PC-3 (cell line): ENCODE measurements at places on chromosomes 4 and X. TPM values are rescaled to one million over a fixed set of nuclear protein-coding genes. Genes with fewer than 3 reads are reported as not detected.

Gene CLNK
- total RNA-seq, result not detected in 2 replicates

Gene PRRG3
- not detected in 2 replicates for total RNA-seq

Gene TMEM128
- total RNA-seq, result 4.7 and 10.1 TPM in 2 replicates

Gene RS1
- total RNA-seq, result not detected in 2 replicates

Gene TNMD
- total RNA-seq, result not detected in 2 replicates

Gene SLC26A1
- total RNA-seq, result 0.52 TPM in 1 of 2 replicates, not detected in the other

Gene CFAP99
- 1.3 TPM in 1 of 2 replicates, not detected in the other for total RNA-seq

Gene SULT1B1
- 0.04 and 0.17 TPM in 2 replicates for total RNA-seq

Gene TMSB15B
- total RNA-seq, result 3.1 and 7.7 TPM in 2 replicates

Gene BLOC1S4
- total RNA-seq, result 14.0 and 19.9 TPM in 2 replicates

DNA sequence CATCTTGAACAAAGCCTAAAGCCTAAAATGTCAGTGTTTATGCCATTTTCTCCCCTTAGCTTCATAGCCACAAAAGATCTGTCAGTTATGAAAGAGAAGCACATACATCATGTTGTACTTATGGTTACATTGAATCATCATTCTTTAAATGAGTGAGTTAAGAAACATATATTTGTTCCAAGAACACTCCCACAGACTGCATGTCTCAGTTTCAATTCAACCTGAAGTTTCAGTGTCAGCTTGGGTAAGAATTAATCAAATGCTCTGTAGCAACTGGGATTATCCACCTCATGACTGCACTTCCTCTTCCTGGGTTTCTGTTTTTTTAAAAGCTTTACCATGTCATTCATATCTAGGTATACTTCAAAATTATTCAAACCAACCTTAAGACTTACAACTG, 3.9 kb upstream of the TMPRSS11B start:
- H3K36me3 ChIP-seq, result no peaks in the 10 kb centered on the region
- H3K4me3 ChIP-seq, result no peak overlapping the region
- DNase-seq, result no peak
- H3K4me1 ChIP-seq, result no peaks in the 10 kb centered on the region
- H3K27ac ChIP-seq, result no peak overlapping the region

- peaks cover 5% of the 10 kb centered on the region for H3K4me1 ChIP-seq
- DNase-seq, result no peak
- H3K36me3 ChIP-seq, result no peaks in the 10 kb centered on the region
- H3K4me3 ChIP-seq, result no peak overlapping the region
- H3K27ac ChIP-seq, result no peak overlapping the region
Observed at GRCh38 chr4:185797596-185798338, 14.2 kb downstream of the SORBS2 start.

- peak overlapping the region; percentile 91 for H3K27ac ChIP-seq
- DNase-seq, result no peak
- peaks cover 4% of the 10 kb centered on the region for H3K36me3 ChIP-seq
- H3K27me3 ChIP-seq, result no peaks in the 10 kb centered on the region
Observed at GRCh38 chrX:106954041-106954440, 33.8 kb downstream of the CLDN2 start.

- H3K4me1 ChIP-seq, result no peaks in the 10 kb centered on the region
- H3K36me3 ChIP-seq, result no peaks in the 10 kb centered on the region
- DNase-seq, result peak; percentile 4
- no peak overlapping the region for H3K27ac ChIP-seq
Observed at GRCh38 chrX:39167791-39168190, 366.5 kb downstream of the MID1IP1 start.

DNA sequence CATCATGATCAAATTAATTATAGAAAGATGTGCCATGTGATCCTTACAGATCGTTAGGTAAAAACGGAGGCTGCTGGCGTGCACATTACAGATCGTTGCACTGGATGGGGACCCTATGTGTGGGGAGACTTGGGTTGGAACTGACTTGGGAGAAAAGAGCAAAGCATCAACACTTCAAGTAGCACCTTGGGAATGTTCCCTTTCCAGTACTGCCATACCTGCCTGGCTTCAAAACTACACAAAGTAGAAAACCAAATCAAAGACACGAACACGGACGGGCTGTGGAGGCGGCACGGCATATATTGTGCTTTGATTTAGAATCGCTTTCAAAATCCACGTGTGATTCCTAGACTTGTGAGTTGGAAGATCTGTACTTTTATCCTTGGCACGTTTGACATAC, 898 bp downstream of the CMC4 start:
- H3K27ac ChIP-seq, result no peak overlapping the region
- no peaks in the 10 kb centered on the region for H3K27me3 ChIP-seq
- H3K4me1 ChIP-seq, result peaks cover 58% of the 10 kb centered on the region
- H3K4me3 ChIP-seq, result peak overlapping the region; percentile 83

- no peak overlapping the region for H3K27ac ChIP-seq
- H3K36me3 ChIP-seq, result no peaks in the 10 kb centered on the region
- no peaks in the 10 kb centered on the region for H3K4me1 ChIP-seq
- H3K27me3 ChIP-seq, result no peaks in the 10 kb centered on the region
- H3K4me3 ChIP-seq, result no peak overlapping the region
Observed at GRCh38 chrX:73847100-73847499, 284.1 kb downstream of the CHIC1 start.

- peak overlapping the region; percentile 47 for H3K27ac ChIP-seq
- peaks cover 17% of the 10 kb centered on the region for H3K4me1 ChIP-seq
- H3K27me3 ChIP-seq, result no peaks in the 10 kb centered on the region
- DNase-seq, result peak; percentile 79
- no peaks in the 10 kb centered on the region for H3K36me3 ChIP-seq
Observed at GRCh38 chr4:87073199-87074120, 138.6 kb downstream of the AFF1 start.

GRCh38 chr4:139403462-139403861, 50.5 kb upstream of the RAB33B start:
- DNase-seq, result peak; percentile 10
- no peak overlapping the region for H3K4me3 ChIP-seq
- no peaks in the 10 kb centered on the region for H3K36me3 ChIP-seq
- H3K4me1 ChIP-seq, result no peaks in the 10 kb centered on the region
- H3K27ac ChIP-seq, result no peak overlapping the region
- no peaks in the 10 kb centered on the region for H3K27me3 ChIP-seq

GRCh38 chrX:16834806-16835205, 35.4 kb downstream of the RBBP7 start:
- no peak for DNase-seq
- H3K27ac ChIP-seq, result no peak overlapping the region
- H3K27me3 ChIP-seq, result no peaks in the 10 kb centered on the region
- 0 out of 2 replicates have a peak, but pooled peaks cover under 1% of the 10 kb centered on the region for H3K4me1 ChIP-seq
- H3K36me3 ChIP-seq, result peaks cover 55% of the 10 kb centered on the region
- no peak overlapping the region for H3K4me3 ChIP-seq

- H3K4me1 ChIP-seq, result peaks cover 40% of the 10 kb centered on the region
- no peaks in the 10 kb centered on the region for H3K36me3 ChIP-seq
- DNase-seq, result peak; percentile 49
Observed at GRCh38 chrX:130771230-130771629, 131.8 kb downstream of the ENOX2 start.

DNA sequence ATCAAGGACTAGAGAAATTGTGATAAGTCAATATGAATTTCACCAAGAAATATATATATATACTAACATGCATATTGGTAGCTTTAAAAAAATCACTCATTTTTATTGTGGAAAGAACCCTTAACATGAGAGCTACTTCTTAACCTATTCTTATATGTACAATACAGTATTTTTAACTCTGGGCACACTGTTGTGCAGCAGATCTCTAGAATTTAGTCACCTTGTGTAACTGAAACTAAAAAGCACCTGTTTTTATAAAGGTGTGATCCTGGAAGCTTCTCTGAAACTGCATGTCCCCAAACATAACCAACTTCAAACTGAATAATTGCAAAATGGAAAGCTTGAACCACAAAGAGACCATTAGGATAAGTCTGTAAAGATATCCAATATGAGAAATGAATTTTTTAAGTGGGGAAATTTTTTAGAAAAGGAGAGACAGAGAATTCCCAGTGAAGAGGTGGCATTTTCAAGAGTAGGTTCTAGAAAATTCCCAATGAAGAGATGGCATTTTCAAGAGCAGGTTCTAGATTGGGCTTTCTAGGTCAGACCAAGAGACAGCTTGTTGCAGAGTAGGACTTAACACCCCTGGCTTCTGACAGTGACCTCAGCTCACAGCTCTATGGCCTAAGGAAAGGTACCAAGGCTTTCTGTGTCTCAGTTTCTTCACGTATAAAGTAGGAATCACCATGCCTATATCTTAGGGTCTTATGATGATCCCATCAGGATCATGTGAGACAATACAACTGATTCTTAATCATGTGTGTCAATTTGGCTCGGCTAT, 22.0 kb upstream of the PPARGC1A start:
- no peaks in the 10 kb centered on the region for H3K4me1 ChIP-seq
- peaks cover 7% of the 10 kb centered on the region for H3K27me3 ChIP-seq
- DNase-seq, result no peak
- H3K27ac ChIP-seq, result no peak overlapping the region
- no peaks in the 10 kb centered on the region for H3K36me3 ChIP-seq

DNA sequence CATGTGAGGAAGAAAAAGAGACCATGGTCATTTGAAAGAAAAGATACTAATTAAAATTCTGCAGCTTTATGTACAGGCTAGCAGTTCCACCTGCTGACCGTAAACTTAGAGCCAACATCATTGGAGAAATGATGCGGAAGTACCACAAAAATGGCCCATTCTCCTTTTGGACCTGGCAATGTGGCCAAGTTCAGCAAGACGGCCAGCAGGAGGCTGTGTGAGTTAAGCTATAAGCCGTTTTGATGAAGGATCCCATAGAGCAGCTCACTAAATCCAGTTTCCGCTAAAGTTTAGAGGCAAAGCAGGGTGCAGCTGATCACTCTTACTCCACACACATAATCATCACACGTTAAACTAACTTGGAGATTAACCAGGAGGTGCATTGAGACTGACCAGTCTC, 133.8 kb downstream of the LDB2 start:
- H3K27ac ChIP-seq, result no peak overlapping the region
- DNase-seq, result peak; percentile 19

DNA sequence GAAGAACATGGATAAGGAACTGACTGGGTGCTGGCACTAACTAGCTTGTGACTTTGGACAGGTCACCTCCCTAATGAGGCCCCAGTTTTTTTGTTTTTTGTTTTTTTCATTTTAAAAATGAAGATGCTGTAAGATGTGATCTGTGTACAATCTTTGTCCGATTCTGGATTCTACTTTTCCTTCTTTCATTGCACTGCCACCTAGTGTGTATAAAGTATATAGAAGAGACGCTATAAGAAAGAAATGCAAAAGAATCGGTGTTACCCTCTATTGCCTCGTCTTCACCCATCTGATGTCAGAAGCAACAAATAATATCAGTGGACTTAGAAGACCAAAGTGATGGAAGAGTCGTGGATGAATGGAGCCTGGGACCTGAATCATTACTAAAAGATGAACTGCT, 58.6 kb upstream of the P2RY10 start:
- peak; percentile 48 for DNase-seq
- no peak overlapping the region for H3K27ac ChIP-seq
- H3K4me1 ChIP-seq, result no peaks in the 10 kb centered on the region
- H3K27me3 ChIP-seq, result no peaks in the 10 kb centered on the region
- H3K4me3 ChIP-seq, result no peak overlapping the region

DNA sequence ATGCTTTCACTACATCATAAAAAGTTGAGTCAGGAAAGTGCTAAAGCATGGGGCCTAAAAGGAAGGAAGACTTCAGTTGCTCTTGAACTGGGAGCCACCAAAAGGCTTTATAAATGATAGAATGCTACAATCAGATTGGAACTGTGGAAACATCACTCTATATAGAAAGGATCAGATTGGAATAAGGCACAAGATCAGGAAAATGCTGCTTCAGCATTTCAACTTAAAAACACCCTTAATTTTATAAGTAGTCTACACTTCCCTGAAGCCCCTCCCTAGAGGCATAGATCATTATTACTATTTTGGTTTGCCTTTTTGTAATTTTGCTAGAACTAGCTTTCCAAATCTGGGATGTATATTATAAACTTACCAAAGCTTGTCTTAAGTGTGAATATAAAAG, 170.7 kb downstream of the FANCB start:
- H3K27ac ChIP-seq, result no peak overlapping the region
- H3K4me3 ChIP-seq, result no peak overlapping the region
- peaks cover 3% of the 10 kb centered on the region; the same call in 1 of the 2 replicates for H3K4me1 ChIP-seq
- no peaks in the 10 kb centered on the region for H3K27me3 ChIP-seq

- H3K27me3 ChIP-seq, result peaks cover 9% of the 10 kb centered on the region
- no peaks in the 10 kb centered on the region for H3K4me1 ChIP-seq
- no peak overlapping the region for H3K4me3 ChIP-seq
- no peak overlapping the region for H3K27ac ChIP-seq
Observed at GRCh38 chr4:5972571-5972970, 45.7 kb downstream of the C4orf50 start.

- no peaks in the 10 kb centered on the region for H3K4me1 ChIP-seq
- no peak overlapping the region for H3K4me3 ChIP-seq
- no peaks in the 10 kb centered on the region for H3K36me3 ChIP-seq
- H3K27ac ChIP-seq, result no peak overlapping the region
- DNase-seq, result no peak
- peaks cover 10% of the 10 kb centered on the region; the same call in 1 of the 2 replicates for H3K27me3 ChIP-seq
Observed at GRCh38 chr4:1416948-1417260, 10.7 kb upstream of the NKX1-1 start.

- H3K27ac ChIP-seq, result no peak overlapping the region
- H3K27me3 ChIP-seq, result peaks cover 13% of the 10 kb centered on the region
- no peaks in the 10 kb centered on the region for H3K36me3 ChIP-seq
- H3K4me3 ChIP-seq, result peak overlapping the region; percentile 61
Observed at GRCh38 chrX:118824173-118824730, 628 bp downstream of the ZCCHC12 start.

- peak; percentile 1 for DNase-seq
- no peaks in the 10 kb centered on the region for H3K36me3 ChIP-seq
- H3K27me3 ChIP-seq, result peaks cover 22% of the 10 kb centered on the region
- no peaks in the 10 kb centered on the region for H3K4me1 ChIP-seq
- no peak overlapping the region for H3K27ac ChIP-seq
- H3K4me3 ChIP-seq, result no peak overlapping the region
Observed at GRCh38 chr4:1460967-1461868, 55.0 kb upstream of the NKX1-1 start.

DNA sequence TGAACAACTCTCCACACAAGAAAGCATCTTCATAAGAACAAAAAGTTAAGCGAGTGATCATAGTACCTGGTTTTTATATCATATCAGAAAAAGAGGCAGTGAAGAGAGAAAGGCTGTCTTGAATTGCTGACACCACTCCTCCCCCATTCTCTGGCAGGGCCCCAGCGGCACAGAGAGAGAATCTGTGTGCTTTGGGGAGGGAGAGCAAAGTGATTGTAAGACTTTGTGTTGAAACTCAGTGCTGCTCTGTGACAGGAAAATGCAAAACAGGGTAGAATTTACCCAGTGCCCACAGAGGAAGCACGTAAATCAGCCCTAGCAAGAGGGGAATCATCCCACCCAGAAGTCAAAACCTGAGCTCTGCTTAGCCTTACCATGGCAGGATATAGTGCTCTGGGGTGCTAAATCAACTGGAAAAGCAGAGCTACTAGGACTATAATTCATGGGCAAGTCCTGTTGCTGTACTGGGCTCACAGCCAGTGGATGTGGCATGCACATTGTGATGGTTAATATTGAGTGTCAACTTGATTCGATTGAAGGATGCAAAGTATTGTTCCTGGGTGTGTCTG, 174.6 kb downstream of the PRR32 start:
- H3K27ac ChIP-seq, result no peak overlapping the region
- H3K4me1 ChIP-seq, result no peaks in the 10 kb centered on the region
- no peaks in the 10 kb centered on the region for H3K36me3 ChIP-seq
- no peaks in the 10 kb centered on the region for H3K27me3 ChIP-seq
- DNase-seq, result no peak

- DNase-seq, result no peak
- no peaks in the 10 kb centered on the region for H3K36me3 ChIP-seq
- H3K27ac ChIP-seq, result no peak overlapping the region
- H3K4me3 ChIP-seq, result no peak overlapping the region
Observed at GRCh38 chr4:99861120-99861905, 32.9 kb downstream of the LAMTOR3 start.
